Kasumi-1 (cell line): ENCODE measurements at places on chromosomes 6 and 20.

DNA sequence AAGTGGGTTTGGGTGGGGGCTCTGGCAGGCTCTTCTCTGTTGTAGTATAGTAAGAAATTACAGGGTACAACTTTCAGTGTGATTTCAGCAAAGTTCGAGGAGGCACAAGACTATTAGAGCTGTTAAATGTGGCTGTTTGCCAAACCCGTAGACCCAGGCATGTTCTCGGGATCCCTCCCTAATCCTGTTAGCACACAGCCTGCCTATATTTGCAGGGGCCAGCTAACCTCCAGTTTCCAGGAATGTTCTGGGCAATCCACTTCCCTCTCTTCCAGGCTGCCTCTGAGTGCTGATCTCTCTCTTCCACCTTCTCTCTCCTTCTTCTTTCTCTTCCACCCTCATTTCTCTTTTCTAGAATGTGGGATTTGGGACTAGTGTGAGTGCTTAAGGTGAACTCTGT is 34.8 kb upstream of the ZFP64 start:
- DNase-seq: no peak

- DNase-seq: no peak
Measured at GRCh38 chr6:167973148-167973885, 24.2 kb upstream of the KIF25 start.

DNA sequence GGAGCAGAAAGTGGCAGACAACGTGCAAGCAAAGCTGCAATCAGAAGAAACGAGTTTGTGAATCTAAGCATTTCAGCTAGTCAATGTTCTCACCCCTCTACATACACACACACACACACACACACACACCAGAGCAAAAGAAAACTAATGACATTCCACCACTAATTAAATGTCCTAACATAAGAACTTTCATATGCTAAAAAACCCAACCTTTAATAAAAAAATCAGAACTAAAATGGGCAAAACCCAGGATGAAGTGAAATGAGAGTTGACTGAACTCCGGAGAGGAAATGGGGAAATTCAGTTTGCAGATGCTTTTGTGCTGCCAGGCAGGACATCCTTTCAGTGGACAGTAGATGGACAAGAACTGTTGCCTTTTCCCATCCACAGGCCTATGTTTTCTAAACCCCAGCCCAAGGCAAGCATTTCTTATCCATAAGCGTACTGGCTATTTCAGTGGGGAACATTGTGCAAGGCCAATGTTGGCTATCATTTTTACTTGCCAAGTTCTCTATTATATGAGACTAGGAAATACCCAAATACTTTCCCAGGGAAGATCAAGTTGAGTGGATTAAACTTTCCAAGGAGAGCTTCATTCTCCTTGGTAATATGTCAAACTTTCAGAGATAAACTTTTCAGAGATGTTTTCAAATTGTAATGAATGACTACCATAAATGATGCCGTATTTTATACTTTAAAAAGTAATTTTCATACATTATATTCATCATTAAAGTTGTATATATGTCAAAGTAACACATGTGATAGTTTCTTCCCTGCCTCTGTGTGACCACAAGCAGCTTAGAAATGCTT is 27.3 kb downstream of the RIN2 start:
- no peak for DNase-seq

- no peak for DNase-seq
Measured at GRCh38 chr6:52790861-52791260, 12.8 kb downstream of the GSTA1 start.

- no peak for DNase-seq
Measured at GRCh38 chr20:51529081-51529681, 13.3 kb downstream of the NFATC2 start.

GRCh38 chr6:11246722-11247121 is 14.3 kb upstream of the NEDD9 start:
- no peak for DNase-seq

GRCh38 chr20:43863330-43863729 is 51.3 kb upstream of the TOX2 start:
- DNase-seq: no peak

DNA sequence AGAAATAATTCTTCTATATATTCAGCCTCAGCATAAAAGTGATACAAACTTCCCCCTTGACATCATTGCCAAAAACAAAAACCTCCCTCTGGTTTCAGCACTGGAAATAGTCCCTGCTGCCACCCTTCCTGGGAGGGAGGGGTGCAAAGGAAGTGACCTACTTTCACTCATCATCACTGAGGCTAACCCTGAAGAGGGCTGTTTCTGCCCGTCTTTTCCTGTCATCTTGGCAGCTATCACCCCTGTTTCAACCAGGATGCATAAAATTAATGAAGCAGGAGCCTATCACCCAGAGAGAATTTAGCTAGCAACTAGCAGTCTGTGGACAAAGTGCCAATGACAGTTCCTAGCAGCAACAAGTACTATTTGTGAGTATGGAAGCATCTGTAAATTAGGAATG is 397.8 kb downstream of the LAMA2 start:
- no peak for DNase-seq

DNA sequence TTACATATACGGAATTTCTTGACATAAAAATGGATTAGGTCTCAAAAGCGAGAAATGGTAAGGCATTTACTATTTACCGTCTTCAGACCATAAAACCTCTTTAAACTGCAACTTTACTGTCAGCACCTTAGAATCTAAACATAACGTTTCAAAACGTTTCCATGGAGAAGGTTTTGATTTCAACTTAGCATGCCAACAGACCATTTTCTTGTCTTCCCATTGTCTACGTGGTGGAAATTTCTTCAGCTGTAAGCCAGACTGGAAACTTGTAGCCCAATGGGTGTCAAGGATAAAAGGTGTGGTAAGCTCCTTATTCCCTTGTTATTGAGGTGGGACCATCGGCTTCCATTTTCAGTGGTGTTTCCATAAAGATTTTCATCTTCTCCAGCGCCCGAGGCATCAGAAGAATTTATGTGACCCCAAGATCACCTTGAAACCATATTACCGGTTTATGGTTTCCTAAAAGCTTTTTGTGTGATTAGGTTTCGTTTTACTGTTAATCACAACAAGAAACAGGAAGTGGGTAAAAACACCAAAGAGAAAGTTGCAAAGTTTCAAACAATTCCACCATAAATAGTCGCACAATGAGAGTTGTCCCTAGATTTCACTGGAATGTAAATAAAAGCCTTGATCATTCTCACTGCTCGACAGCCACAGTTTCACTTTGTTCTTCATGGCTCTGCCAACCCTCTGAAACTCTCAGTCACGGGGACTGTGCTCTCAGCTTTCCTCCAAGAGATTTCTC is 63.0 kb upstream of the CD2AP start:
- DNase-seq: no peak
